Testis (tissue), 5 donors: ENCODE measurements at places on chromosomes 7 and 10.

DNA sequence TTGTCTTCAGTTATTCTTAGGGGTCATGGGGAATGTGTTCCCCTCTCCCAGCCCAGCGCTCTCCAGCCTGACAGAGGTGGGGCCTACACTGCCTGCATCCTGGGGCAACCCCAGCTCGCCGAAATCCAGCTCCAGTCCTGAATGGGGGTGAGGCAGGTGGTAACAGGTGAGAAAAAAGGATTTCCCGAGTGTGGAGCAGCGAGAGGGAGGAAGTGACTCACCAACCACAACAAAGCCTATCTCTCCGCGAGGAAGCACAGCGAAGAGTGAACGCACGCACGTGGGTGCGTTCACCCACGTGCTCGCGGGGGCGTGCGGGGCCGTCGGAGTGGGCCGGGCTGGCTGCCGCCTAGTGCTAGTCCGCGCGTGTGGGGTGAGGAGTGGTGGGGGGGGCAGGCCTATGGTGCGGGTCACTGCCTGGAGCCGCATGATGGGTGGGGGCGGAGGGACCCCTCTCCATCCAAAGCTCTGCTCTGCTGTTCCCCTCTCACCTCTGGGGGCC lies 855 bp upstream of the PALD1 start:
- peak overlapping the region; percentile 57 for H3K4me3 ChIP-seq
- H3K36me3 ChIP-seq = no peaks in the 10 kb centered on the region
- DNase-seq = peak; percentile 56

GRCh38 chr7:68458010-68458908 lies 1140.0 kb upstream of the AUTS2 start:
- no peaks in the 10 kb centered on the region for H3K36me3 ChIP-seq
- H3K4me1 ChIP-seq = no peaks in the 10 kb centered on the region
- H3K27me3 ChIP-seq = no peaks in the 10 kb centered on the region
- no peak for DNase-seq
- no peak overlapping the region for H3K27ac ChIP-seq

- no peaks in the 10 kb centered on the region for H3K4me1 ChIP-seq
- DNase-seq = no peak
- H3K27ac ChIP-seq = no peak overlapping the region
- no peaks in the 10 kb centered on the region for H3K27me3 ChIP-seq
Measured at GRCh38 chr7:3307435-3307834, 6.4 kb downstream of the SDK1 start.

- DNase-seq = no peak
- no peaks in the 10 kb centered on the region for H3K27me3 ChIP-seq
- H3K4me3 ChIP-seq = no peak overlapping the region
- H3K36me3 ChIP-seq = no peaks in the 10 kb centered on the region
Measured at GRCh38 chr7:27111751-27112277, 9.3 kb upstream of the HOXA2 start.

DNA sequence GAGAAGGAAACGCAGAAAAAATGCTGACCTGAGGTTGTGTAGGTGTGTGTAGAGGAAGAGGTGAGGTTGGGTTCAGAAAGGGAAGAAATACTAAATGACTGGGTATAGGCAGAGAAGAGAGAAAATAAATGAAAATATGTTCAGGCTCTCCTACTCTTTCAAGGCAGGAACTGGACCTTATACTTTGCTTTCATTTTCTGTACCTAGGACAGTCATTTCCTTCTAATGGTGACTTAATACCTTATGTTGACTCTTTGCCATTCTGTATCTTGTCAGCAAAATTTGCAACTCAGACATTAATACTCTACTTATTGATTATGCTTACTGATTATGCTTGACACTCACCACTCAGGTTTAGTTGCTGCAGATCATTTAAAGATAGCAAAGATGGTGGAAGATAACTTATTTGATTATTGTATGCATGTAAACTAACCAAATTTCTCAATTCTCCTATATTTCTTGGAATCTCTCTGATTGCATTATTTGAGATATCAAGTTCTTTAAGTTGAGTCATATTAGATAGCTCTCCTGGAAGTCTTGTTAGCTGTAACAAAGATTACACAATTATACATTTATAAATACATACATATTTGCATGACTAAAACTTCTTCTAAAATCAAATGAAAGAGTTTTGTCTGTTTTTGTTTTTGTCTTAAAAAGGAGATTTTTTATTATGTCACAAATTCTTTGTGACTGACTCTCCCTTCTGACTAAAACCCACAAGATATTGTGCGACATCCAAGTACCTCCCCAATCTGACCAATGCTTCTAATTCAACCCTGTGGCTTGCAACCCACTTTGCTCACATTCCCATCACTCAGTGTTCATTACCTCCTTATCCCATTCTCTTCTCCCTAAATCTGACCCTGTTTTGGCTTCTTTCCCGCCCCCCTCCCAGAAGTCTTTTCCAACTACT lies 20.0 kb downstream of the LRRD1 start:
- no peaks in the 10 kb centered on the region for H3K4me1 ChIP-seq
- no peak overlapping the region for H3K27ac ChIP-seq
- H3K36me3 ChIP-seq = no peaks in the 10 kb centered on the region
- no peaks in the 10 kb centered on the region for H3K27me3 ChIP-seq
- DNase-seq = no peak

GRCh38 chr7:94509264-94509886 lies at the start of gene CASD1:
TSS of gene CASD1 (plus strand) at chr7:94509809. CDS start at chr7:94510085, 276 bp downstream.
- H3K4me3 ChIP-seq = peak within 1 kb of the TSS; percentile 84
- peaks cover 22% of the 10 kb centered on the region for H3K4me1 ChIP-seq
- peak within 1 kb of the TSS; percentile 89 for H3K27ac ChIP-seq
